ENCODE measurements at places on chromosomes 5 and 9. TPM values are rescaled to one million over a fixed set of nuclear protein-coding genes. Genes with fewer than 3 reads are reported as not detected.

- no peaks in the 10 kb centered on the region for H3K36me3 ChIP-seq
- no peak overlapping the region for H3K27ac ChIP-seq
- H3K4me1 ChIP-seq: no peaks in the 10 kb centered on the region
- no peaks in the 10 kb centered on the region for H3K27me3 ChIP-seq
- no peak for DNase-seq
These were observed 230.8 kb upstream of the NR4A3 start for GRCh38 chr9:99590840-99591239.

GRCh38 chr5:150065346-150065745, 21.0 kb downstream of the CSF1R start:
- no peak overlapping the region for H3K27ac ChIP-seq
- no peak overlapping the region for H3K4me3 ChIP-seq
- H3K4me1 ChIP-seq: peaks cover 5% of the 10 kb centered on the region
- no peaks in the 10 kb centered on the region for H3K27me3 ChIP-seq

DNA sequence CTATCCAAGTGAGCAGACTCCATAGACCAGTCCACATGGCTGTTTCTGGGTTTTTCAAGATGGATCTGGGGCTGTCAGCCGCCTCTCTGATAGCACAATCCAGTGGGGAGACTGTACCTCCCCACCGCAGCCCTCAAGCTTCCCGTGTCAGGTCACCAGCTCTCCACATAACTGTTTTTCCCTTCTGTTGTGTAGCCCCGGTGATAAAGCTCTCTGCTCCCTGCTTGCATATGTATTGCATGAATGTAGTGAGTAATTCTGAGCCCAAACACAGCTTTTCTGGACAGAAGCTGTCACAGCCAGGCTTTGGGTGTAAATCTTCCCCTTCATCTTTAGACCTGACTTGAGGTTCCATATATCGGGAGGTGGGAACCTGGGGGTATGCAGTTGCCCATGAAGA, 23.1 kb upstream of the CFAP157 start:
- no peaks in the 10 kb centered on the region for H3K36me3 ChIP-seq
- H3K4me3 ChIP-seq: no peak overlapping the region
- no peak for DNase-seq
- H3K4me1 ChIP-seq: peaks cover 7% of the 10 kb centered on the region
- H3K27ac ChIP-seq: no peak overlapping the region

DNA sequence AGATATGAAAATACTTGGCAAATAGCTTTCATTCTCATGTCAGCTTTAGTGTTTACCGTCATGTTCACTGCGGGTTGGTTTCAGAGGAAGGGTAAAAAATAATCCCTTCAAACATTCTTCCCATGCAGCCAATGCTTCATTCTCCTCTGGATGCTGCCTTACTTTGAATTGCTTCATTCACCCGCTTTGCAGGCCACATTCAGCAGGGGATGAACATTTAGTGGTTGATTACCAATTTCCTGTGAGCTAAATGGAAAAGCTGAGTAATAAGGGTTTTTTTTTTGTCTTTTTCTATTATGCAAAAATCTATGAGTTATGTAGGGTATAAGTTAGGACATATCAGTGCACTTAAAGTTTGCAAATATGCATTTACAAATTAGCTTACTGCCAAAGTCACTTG, 96.3 kb upstream of the MEF2C start:
- no peak overlapping the region for H3K4me3 ChIP-seq
- DNase-seq: no peak
- no peaks in the 10 kb centered on the region for H3K27me3 ChIP-seq
- no peak overlapping the region for H3K27ac ChIP-seq

DNA sequence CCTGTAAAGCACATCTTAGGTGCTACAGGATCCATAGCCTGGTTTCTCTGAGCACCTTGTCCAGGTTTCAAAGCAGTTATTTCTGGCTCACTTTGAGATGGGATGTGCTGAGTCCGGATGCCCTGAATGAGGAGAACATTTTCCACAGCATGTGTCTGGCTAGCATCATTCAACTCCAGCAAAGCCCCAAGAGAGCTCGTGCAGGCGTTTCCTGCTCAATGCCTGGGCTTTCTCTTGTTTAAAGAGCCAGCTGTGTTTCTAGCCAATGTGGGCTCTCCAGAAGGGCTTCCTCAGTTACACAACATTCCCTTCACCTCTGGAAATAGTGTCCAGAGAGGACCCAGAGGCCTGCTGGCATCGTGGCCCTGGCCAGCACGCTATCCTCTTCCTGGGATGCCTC, 411.7 kb downstream of the DMAC1 start:
- H3K27me3 ChIP-seq: no peaks in the 10 kb centered on the region
- H3K4me3 ChIP-seq: no peak overlapping the region
- H3K4me1 ChIP-seq: no peaks in the 10 kb centered on the region

DNA sequence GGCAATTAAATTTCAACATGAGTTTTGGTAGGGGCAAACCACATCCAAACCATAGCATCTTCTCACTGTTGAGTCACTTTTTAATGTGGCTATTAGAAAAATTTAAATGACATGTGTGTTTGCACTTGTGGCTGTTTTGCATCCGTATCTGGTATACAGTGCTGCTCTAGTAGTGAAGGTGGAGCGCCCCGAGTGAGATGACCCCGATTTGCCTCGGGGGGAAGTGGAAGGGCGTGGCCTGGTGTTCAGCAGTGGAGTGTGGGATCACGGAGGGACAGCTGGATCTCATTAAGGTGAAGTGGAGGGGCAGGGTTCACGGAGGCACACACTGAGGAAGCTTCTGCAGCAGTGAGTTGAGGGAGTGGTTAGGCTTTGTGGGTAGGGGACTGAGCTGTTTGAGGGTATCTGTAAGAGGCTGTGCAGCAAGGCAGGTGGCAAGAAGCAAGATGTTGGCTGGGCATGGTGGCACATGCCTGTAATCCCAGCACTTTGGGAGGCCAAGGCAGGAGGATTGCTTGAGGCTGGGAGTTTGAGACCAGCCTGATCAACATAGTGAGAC, 6.2 kb upstream of the GMCL2 start:
- no peak overlapping the region for H3K4me3 ChIP-seq
- H3K36me3 ChIP-seq: no peaks in the 10 kb centered on the region
- H3K27me3 ChIP-seq: no peaks in the 10 kb centered on the region
- no peaks in the 10 kb centered on the region for H3K4me1 ChIP-seq
- DNase-seq: no peak

DNA sequence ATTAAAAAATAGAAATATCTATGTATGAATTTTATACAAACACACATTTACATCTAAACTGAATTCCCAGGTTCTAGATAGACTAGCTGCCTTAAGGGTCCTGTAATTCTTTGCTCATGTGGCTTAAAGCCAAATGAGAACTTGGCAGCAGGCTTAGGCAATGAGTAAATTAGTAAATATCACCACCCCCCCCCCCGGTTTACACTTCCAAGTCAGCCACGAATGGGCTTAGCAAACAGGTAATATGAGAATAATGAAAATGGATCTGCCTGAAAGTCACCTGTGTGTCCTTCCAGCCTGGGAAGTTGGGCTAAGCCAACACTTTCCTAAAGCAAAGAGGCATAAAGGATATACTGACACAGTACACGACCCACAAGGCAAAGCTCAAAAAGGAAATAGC, 108.6 kb downstream of the KLHL3 start:
- no peaks in the 10 kb centered on the region for H3K27me3 ChIP-seq
- no peak overlapping the region for H3K27ac ChIP-seq
- no peaks in the 10 kb centered on the region for H3K36me3 ChIP-seq
- peaks cover 30% of the 10 kb centered on the region for H3K4me1 ChIP-seq
- DNase-seq: no peak

TRAF2 gene
- polyA plus RNA-seq: 24.7 TPM

QRFP gene
- not detected for polyA plus RNA-seq

SPATA31C1 gene
- not detected for polyA plus RNA-seq

SPATA6L gene
- polyA plus RNA-seq: 3.4 TPM

Measured in adrenal gland (tissue), 19 donors.